Transverse colon (tissue), 4 donors: ENCODE measurements at places on chromosomes 4 and X. TPM values are rescaled to one million over a fixed set of nuclear protein-coding genes. Genes with fewer than 3 reads are reported as not detected.
A peak's percentile ranks its signal among the peaks of the same experiment; 100 is the strongest.

The RAB28 gene
- 6.4 TPM for total RNA-seq

The NPY2R gene
- total RNA-seq = not detected

The TRIM61 gene
- total RNA-seq = not detected

The USP51 gene
- not detected for total RNA-seq

The SUPT20HL1 gene
- total RNA-seq = 0.14 TPM

The KLF3 gene
- 112 TPM for total RNA-seq

The KCNIP4 gene
- not detected for total RNA-seq

The PHEX gene
- total RNA-seq = 0.14 TPM

The ADH4 gene
- 0.55 TPM for total RNA-seq

The XAGE2 gene
- total RNA-seq = not detected

GRCh38 chrX:960821-961220 lies 251.6 kb downstream of the CRLF2 start:
- H3K27me3 ChIP-seq = no peaks in the 10 kb centered on the region
- no peak overlapping the region for H3K4me3 ChIP-seq
- H3K4me1 ChIP-seq = no peaks in the 10 kb centered on the region
- no peaks in the 10 kb centered on the region for H3K36me3 ChIP-seq

DNA sequence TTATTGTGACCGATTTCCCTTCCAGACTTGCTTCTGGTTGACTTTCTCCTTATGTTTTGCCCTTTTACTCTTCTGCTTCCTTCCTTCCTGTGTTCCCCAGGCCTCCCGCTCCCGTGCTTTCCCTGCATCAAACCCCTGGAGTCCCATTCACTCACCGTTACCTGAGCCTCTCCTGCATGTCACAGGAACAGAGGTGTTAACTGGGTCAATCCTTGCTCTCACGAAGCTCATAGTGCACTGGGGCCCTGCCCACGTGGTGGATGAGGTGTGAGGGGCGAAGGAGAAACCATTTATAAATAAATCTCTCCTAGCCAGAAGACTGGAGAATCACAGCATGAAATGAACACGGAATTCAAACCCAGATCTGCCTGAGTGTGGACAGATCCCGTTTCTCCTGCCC lies 83.1 kb upstream of the MSX1 start:
- H3K36me3 ChIP-seq = no peaks in the 10 kb centered on the region
- H3K27ac ChIP-seq = no peak overlapping the region
- H3K27me3 ChIP-seq = no peaks in the 10 kb centered on the region
- no peaks in the 10 kb centered on the region for H3K4me1 ChIP-seq
- H3K4me3 ChIP-seq = no peak overlapping the region

- peak overlapping the region; percentile 88 for H3K27ac ChIP-seq
- H3K27me3 ChIP-seq = no peaks in the 10 kb centered on the region
- DNase-seq = peak; percentile 29
- peak overlapping the region; percentile 61 for H3K4me3 ChIP-seq
- no peaks in the 10 kb centered on the region for H3K36me3 ChIP-seq
These were observed 705 bp downstream of the RPS6KA3 start for GRCh38 chrX:20265726-20266681.

DNA sequence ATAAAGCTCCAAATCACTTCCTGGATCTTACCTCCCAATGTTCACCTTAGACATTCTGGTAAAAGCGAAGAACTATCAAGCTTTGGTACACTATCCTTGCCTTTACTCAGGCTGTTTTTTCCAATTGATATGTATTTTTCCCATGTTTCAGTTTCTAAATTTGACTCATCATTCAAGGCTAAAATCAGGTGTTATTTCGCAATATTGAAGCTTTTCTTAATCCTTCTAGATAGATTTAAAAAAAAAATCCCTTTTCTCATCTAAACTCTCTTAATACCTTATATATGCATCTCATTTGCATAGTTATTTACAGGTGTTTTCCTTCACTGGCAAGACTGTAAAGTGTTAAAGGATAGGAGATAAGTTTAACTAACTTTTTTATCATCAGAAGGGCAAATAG lies 608.1 kb upstream of the FAM241A start:
- no peaks in the 10 kb centered on the region for H3K27me3 ChIP-seq
- no peaks in the 10 kb centered on the region for H3K36me3 ChIP-seq
- no peaks in the 10 kb centered on the region for H3K4me1 ChIP-seq
- H3K27ac ChIP-seq = no peak overlapping the region
- H3K4me3 ChIP-seq = no peak overlapping the region

DNA sequence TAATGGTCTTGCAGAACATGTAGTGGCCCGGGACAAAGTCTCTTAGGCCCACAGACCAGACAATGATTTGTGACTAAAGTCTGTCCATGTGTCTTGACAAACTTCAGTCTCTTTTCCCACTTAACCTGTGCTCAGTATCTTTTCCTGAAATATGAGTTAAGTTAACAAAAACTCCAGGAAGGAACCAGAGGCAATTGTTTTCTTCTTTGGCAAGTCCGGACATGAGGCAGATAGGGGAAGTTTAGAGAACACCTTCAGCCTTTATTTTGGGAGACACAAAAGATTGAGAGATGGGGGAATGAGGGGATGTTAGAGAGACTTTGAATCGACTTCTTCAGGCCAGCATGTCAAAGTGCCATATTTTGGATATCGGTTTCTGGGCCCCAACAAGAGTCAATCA lies 80.2 kb upstream of the FRMPD4 start:
- H3K27ac ChIP-seq = no peak overlapping the region
- H3K4me1 ChIP-seq = no peaks in the 10 kb centered on the region
- DNase-seq = no peak

GRCh38 chr4:123398853-123399626 lies 2.4 kb downstream of the SPRY1 start:
- peak; percentile 69 for DNase-seq
- H3K36me3 ChIP-seq = no peaks in the 10 kb centered on the region
- H3K4me3 ChIP-seq = peak overlapping the region; percentile 67
- H3K27me3 ChIP-seq = no peaks in the 10 kb centered on the region

DNA sequence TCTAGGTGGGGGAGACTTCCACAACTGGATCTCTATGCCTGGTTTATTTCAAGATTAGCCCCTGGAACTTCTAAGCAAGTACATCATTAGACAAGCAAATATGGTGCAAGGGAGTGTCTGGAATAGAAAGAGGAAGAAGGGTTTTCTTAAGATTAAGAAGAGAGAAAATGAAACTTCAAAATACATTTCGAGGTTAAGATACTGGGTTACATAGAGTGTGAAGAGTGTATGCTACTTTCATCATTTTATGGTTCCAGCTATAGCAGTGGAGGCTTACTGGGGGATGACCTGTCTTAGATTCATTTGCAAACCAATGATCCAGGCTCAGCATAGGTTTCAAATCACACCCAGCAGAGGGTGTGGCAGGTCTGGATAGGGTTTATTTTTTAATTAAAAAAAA lies 144.4 kb upstream of the GATB start:
- no peak overlapping the region for H3K4me3 ChIP-seq
- no peaks in the 10 kb centered on the region for H3K4me1 ChIP-seq
- H3K27me3 ChIP-seq = no peaks in the 10 kb centered on the region
- H3K36me3 ChIP-seq = no peaks in the 10 kb centered on the region

DNA sequence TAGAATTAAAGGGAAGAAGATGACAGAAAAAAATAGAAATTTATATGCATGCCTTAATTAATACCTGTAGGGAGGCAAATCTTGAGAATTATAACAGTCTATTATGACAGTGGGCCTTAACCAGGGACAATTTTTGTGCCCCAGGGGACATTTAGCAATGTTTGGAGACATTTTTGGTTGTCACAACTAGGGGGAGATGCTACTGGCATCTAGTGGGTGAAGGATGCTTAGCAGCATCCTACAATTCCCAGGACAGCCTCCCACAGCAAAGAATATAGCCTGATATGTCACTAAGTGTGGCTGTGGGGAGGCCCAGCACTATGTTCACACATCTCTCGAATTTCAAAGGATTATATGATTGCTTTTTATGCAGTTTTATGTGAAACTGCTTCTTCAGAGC lies 10.5 kb downstream of the GPR82 start:
- H3K27ac ChIP-seq = no peak overlapping the region
- H3K36me3 ChIP-seq = no peaks in the 10 kb centered on the region
- no peaks in the 10 kb centered on the region for H3K4me1 ChIP-seq
- no peak overlapping the region for H3K4me3 ChIP-seq

DNA sequence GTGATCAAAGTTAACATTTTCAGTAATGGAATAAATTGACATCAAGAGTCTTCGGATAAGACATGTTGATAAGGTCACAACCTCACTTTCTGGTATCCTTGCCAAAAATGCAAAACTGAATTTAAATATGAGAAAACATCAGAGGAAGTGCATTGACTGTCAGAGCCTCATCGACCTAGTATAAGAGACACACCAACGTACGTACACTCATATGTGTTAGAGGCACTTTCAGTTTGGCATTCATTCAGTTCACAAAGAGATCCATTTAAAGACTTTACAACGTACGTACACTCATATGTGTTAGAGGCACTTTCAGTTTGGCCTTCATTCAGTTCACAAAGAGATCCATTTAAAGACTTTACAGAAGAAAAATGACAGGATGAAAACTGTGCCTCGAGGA lies 280.3 kb downstream of the INPP4B start:
- peaks cover 12% of the 10 kb centered on the region for H3K4me1 ChIP-seq
- no peaks in the 10 kb centered on the region for H3K27me3 ChIP-seq
- H3K4me3 ChIP-seq = peak overlapping the region; percentile 4
- no peaks in the 10 kb centered on the region for H3K36me3 ChIP-seq
- H3K27ac ChIP-seq = peak overlapping the region; percentile 81

DNA sequence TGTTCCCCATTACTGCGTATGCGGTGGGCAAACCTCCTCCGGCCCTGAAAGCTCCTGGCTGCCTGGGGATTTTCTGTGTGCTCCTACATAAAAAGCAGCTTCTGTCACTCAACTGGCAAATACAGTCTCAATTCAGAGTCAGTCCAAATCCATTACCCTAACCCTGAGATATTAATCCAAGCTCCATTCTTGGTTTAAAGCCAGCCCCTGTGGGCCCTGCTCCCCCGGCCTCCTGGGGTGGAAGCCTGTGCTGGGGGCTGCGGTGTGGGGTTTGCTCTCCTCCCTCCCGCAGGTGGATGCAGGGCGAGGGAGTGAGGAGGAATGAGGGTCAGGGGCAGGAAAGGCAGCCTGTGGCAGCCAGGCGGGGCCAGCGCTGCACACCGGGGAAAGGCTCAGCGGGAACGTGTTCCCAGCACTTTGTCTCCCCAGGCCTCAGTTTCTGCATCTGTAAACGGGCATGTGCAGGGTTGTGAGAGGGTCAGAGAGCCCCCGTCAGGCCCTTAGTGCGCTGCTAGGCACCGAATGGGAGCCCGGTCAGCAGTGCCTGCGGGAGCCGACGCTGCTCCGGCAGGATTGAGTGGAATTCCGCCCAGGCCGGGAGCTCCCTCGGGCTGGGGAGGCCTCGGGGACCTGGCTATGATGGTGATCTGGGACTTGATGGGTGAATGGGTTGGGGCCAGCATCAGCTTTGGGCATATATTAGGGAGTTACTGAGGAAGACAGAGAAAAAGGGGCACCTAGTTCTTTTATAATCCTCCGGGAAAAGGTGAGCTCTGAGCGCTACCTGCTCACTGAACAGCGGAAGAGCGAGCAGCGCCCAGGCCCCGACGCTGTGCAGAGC lies 6.3 kb upstream of the RGS12 start:
- H3K27ac ChIP-seq = no peak overlapping the region
- H3K36me3 ChIP-seq = no peaks in the 10 kb centered on the region
- H3K4me3 ChIP-seq = no peak overlapping the region

- H3K27me3 ChIP-seq = no peaks in the 10 kb centered on the region
- no peak overlapping the region for H3K4me3 ChIP-seq
- no peak for DNase-seq
- no peaks in the 10 kb centered on the region for H3K4me1 ChIP-seq
These were observed 153.3 kb upstream of the LNX1 start for GRCh38 chr4:53744446-53745160.

- peak; percentile 67 for DNase-seq
- H3K36me3 ChIP-seq = no peaks in the 10 kb centered on the region
- no peaks in the 10 kb centered on the region for H3K4me1 ChIP-seq
These were observed 63.5 kb downstream of the GPC3 start for GRCh38 chrX:133921764-133922389.

GRCh38 chrX:68307769-68308168 lies 125.5 kb downstream of the OPHN1 start:
- no peak overlapping the region for H3K4me3 ChIP-seq
- H3K4me1 ChIP-seq = no peaks in the 10 kb centered on the region
- no peak overlapping the region for H3K27ac ChIP-seq
- no peaks in the 10 kb centered on the region for H3K36me3 ChIP-seq

GRCh38 chr4:107115185-107115847 lies 79.2 kb upstream of the DKK2 start:
- no peak for DNase-seq
- H3K27me3 ChIP-seq = no peaks in the 10 kb centered on the region
- H3K4me1 ChIP-seq = no peaks in the 10 kb centered on the region

DNA sequence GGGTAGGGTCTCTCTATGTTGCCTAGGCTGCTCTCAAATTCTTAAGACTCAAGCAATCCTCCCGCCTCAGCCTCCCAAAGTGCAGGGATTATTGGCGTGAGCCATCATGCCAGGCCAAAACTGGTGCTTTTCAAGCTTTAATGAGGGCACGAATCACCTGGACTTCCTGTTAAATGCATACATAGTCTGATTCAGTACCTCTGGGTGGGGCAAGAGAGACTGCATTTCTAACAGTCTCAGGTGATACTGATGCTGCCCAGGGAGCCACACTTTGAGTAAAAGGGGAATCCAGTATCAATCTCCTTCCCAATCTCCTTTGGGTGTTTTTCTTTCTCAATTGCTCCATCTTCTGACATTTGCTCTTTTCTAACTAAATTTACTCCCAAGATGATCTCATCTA lies 96.5 kb downstream of the SH3RF1 start:
- DNase-seq = no peak
- no peaks in the 10 kb centered on the region for H3K36me3 ChIP-seq
- H3K27me3 ChIP-seq = no peaks in the 10 kb centered on the region
- no peak overlapping the region for H3K27ac ChIP-seq
- H3K4me1 ChIP-seq = no peaks in the 10 kb centered on the region

GRCh38 chr4:185127021-185127925 lies 15.8 kb upstream of the SLC25A4 start:
- no peaks in the 10 kb centered on the region for H3K4me1 ChIP-seq
- no peak for DNase-seq
- peaks cover 55% of the 10 kb centered on the region for H3K27me3 ChIP-seq
- no peaks in the 10 kb centered on the region for H3K36me3 ChIP-seq
- H3K4me3 ChIP-seq = peak overlapping the region; percentile 35

- no peaks in the 10 kb centered on the region for H3K36me3 ChIP-seq
- no peaks in the 10 kb centered on the region for H3K4me1 ChIP-seq
- peaks cover 39% of the 10 kb centered on the region for H3K27me3 ChIP-seq
- peak; percentile 69 for DNase-seq
These were observed 49.2 kb downstream of the ENPP6 start for GRCh38 chr4:184168406-184169019.

DNA sequence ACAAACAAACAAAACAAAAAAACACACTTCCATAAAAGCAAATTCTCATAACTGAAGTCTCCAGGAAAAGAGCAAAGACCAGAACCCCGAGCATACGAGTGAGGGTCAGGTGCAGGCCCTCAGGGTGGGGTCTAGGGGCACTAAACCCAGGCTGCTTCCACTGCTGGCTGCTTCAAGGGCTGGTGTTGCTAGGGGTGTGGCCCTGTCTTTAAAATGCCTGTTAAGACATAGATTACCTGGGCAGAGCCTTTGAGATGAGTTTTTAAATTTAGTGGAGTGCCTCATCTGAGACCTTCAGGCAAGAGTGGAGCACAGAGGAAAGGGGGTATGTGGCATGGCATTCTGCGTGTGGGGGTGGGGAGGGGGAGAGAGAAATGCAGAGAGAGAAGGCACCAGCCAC lies 87.0 kb downstream of the FHDC1 start:
- H3K36me3 ChIP-seq = no peaks in the 10 kb centered on the region
- H3K4me1 ChIP-seq = no peaks in the 10 kb centered on the region
- no peak overlapping the region for H3K27ac ChIP-seq
- no peak for DNase-seq
